IMR-90 (cell line): ENCODE measurements at places on chromosomes 2 and 18. TPM values are rescaled to one million over a fixed set of nuclear protein-coding genes. Genes with fewer than 3 reads are reported as not detected.
A peak's percentile ranks its signal among the peaks of the same experiment; 100 is the strongest.

- H3K27me3 ChIP-seq, result peaks cover 7% of the 10 kb centered on the region
- H3K4me3 ChIP-seq, result no peak overlapping the region
- H3K36me3 ChIP-seq, result no peaks in the 10 kb centered on the region
These were observed 132.6 kb downstream of the COL4A4 start for GRCh38 chr2:227031379-227031778.

The LRRC30 gene
- not detected in 2 replicates for total RNA-seq

The MAB21L4 gene
- total RNA-seq, result not detected in 2 replicates

GRCh38 chr2:144515696-144516410 is 4.1 kb downstream of the ZEB2 start:
- peaks cover 8% of the 10 kb centered on the region for H3K4me1 ChIP-seq
- no peaks in the 10 kb centered on the region; the same call in 1 of the 2 replicates for H3K36me3 ChIP-seq
- peak overlapping the region; percentile 99 for H3K4me3 ChIP-seq
- H3K27me3 ChIP-seq, result no peaks in the 10 kb centered on the region
- no peak for DNase-seq
- peak overlapping the region; percentile 99 for H3K27ac ChIP-seq

The SMYD1 gene
- not detected in 2 replicates for total RNA-seq

GRCh38 chr2:146950911-146951310 is 893.9 kb upstream of the ACVR2A start:
- H3K27ac ChIP-seq, result no peak overlapping the region
- H3K4me3 ChIP-seq, result no peak overlapping the region
- H3K4me1 ChIP-seq, result no peaks in the 10 kb centered on the region; the same call in 1 of the 2 replicates
- H3K36me3 ChIP-seq, result no peaks in the 10 kb centered on the region
- H3K27me3 ChIP-seq, result no peaks in the 10 kb centered on the region
